Fibroblast of skin of right biceps (primary cell): ENCODE measurements at places on chromosomes 12 and 14.

GRCh38 chr12:58106195-58106594, 164.8 kb downstream of the ATP23 start:
- no peak for DNase-seq

- no peak for DNase-seq
Measured at GRCh38 chr14:77804592-77804991, 4.7 kb downstream of the ADCK1 start.

GRCh38 chr12:51085757-51086156, 2.4 kb upstream of the CSRNP2 start:
- no peak for DNase-seq

GRCh38 chr12:94638521-94638920, 11.8 kb downstream of the TMCC3 start:
- no peak for DNase-seq

DNA sequence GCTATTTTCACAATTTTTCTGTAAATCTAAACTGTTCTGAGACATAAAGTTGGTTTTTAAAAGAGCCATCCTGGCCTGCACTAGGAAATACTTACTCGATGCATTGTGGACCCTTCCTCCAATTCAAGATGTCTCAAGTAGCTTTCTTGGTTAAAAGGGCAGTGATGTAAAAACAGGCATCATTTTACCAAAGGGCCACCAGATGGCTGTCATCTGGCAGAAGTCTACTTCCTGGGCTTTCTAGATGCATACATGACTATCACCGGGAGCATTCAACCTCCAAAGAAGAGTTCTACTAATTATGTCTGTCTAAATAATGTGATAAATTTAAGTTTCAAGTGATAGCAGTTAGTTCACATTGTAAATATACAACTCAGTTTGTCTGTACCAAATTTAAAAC, 96.8 kb upstream of the FRMD6 start:
- DNase-seq, result peak; percentile 79

- no peak for DNase-seq
Measured at GRCh38 chr14:93040982-93041381, 74.7 kb downstream of the ITPK1 start.

GRCh38 chr12:20055856-20056255, 312.5 kb upstream of the PDE3A start:
- DNase-seq, result peak; percentile 10

DNA sequence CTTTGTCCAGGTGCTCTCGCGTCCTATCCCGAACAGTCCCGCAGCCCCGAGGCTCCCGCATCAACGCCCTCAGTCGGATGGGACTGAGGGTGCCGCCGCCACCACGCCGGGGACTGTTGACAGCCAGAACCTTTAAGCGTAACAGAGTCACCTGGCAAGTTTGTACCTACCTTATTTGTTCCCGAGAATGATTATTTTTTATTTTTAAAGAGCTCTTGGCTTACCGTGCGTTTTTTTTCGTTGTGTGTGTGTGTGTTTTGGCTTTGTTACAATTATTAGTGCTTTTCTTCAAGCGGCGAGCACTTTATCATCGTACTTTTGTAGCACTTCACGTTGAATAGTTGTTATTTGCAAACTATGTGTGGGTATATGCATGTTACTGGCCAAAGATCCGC, 463 bp downstream of the COA8 start:
- DNase-seq, result no peak

DNA sequence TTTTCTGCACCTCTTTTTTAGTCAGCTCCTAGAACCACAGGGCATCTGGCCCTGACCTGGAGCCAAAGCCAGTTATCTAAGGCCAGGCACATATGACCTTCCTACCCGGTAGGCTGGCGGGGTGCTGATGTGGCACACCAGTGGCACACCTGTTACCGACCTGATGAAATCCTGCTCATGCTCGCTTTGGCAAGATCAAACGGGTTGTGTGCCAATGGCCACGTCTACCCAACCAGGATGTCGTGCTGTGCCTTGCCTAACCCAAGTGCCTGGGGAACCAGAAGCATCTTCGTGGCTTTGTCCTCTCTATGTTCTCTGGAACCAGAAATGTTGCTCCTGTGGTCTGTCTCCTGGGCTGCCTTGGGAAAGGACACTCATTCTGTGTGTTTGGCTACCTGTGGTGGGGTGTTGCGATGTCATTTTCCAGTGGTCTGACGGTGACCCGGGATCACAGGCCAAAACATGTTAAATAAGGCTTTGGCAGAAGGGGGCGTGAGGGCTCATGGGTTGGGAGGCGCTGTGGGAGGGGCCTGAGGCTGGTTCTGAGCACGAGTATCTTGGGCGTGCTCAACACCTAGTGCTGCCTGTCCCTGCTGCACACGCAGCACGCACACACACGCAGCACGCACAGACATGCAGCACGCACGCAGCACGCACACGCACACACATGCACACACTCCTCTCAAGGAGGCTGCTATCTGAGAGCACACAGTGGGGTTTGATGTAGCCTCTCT, 27.9 kb downstream of the CCNK start:
- DNase-seq, result no peak

DNA sequence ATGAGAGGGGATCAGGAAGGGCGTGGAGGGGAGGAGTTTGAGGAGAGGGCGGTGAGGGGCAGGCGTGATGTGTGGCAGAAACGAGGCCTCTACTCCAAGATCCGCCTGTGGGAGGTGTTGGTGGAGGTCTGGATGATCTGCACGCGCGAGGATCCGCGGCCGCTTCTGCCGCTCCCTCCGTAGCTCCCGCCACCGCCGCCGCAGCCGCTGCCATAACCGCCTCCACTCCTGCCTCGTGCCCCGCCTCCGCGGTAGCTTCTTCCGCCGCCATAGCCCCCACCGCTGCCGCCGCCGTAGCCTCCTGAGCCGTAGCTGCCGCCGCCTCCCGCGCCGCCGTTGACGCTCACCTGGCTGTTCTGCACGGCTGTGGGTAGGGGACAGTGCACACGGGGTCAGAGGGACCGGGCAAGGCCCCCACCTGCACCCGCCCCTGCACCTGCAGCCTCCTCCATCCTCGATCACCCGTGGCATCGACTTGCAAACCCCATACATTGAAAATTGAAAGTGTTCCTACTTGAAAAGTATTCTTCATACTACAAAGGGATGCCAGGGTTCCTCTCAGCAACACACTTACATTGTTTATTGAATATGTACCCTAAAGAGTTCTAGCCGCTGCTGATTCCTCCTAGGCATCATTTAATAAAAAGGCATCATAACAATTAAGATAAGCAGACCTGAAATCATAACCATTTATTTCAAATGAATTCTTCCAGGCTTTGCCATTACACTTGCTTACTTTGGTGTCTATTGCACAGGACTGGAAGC, 11.1 kb upstream of the KRT1 start:
- no peak for DNase-seq

GRCh38 chr14:36884049-36884448, 222.4 kb downstream of the PAX9 start:
- DNase-seq, result no peak

GRCh38 chr12:76622915-76623314, 63.3 kb upstream of the OSBPL8 start:
- no peak for DNase-seq

DNA sequence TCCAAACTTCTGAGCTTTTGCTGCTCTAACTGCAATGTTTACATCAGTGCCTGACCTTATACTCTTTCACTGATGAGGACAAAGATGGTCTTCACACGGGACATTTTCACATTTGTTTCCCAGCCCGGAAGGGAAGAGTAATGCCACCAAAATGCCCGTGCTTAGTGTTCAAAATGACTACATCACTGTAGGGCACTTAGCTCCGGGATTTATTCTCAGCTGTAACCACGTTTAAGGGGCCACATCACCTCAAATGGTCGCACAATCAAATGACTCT, 2.9 kb downstream of the GSG1 start:
- no peak for DNase-seq

GRCh38 chr14:81591266-81591665, 57.6 kb upstream of the SEL1L start:
- no peak for DNase-seq
